ENCODE measurements at places on chromosomes 12 and 14. TPM values are rescaled to one million over a fixed set of nuclear protein-coding genes. Genes with fewer than 3 reads are reported as not detected.
A peak's percentile ranks its signal among the peaks of the same experiment; 100 is the strongest.

DNA sequence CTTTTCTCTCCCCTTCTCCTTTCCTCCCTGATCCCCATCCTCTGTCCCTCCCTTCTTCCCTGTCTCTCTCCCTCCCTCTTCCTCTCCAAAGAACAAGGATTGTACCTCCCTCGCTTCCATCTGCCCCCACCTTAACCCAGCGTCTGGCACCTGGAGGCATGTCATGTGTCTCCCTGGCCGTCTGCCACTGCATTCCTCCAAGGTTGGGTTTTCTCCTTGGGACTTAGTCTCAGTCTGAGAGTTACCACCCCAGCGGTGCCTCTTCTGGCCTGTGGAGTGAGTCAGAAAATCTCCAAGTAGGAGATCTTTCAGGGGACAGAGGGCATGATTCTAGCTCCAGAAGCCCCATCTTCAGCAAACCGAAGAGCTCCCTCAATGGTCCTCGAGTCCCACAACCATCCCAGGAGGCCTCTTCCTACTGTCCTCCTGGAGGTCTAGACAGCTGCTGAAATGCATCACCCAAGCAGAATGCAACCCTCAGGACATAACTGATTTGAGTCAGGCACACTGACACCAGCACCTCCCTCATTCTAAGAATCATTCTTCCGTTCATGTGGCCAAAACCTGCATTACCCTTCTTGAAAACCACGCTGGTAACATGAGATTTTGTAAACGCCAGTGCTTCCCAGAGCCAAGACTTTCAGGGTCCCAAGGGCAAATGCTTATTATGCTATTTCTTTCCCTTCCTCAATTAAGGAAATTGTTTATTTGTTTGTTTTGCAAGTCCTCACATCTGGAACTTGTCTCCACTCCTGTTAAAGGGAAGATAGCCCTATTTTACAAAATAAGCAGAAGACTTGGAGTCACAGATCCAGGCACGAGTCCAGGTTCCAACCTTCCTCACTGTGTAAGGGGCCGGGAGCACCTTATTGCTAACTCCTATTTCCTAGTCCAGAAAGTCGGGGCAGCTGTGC lies 463.2 kb downstream of the BCL11B start:
- ATAC-seq: no peak

DNA sequence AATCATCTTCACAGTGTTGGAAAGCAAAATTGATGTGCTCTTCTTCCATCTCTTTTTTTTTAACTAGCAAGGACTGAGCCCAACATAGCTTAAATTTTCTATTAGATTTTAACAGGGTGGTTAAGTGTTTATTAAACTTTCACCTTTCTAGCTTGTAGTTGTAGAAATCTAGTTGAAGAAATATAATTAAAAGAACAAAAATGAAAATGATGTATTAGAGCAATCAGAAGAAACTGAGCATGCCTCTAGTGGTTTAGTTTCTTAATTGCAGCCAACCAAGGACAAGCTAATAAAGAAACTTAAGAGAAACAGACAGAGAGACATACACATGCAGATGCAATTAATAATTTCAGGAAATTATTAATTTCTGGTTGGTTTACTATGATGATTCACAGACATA lies 673.0 kb upstream of the LMO3 start:
- ATAC-seq: no peak

- no peak for ATAC-seq
These were observed 43.5 kb downstream of the MIPOL1 start for GRCh38 chr14:37241198-37241597.

GRCh38 chr12:63440048-63440447 lies 228.2 kb downstream of the DPY19L2 start:
- ATAC-seq: no peak

GRCh38 chr12:124804011-124804621 lies 59.5 kb downstream of the SCARB1 start:
- peak; percentile 76 for ATAC-seq

DNA sequence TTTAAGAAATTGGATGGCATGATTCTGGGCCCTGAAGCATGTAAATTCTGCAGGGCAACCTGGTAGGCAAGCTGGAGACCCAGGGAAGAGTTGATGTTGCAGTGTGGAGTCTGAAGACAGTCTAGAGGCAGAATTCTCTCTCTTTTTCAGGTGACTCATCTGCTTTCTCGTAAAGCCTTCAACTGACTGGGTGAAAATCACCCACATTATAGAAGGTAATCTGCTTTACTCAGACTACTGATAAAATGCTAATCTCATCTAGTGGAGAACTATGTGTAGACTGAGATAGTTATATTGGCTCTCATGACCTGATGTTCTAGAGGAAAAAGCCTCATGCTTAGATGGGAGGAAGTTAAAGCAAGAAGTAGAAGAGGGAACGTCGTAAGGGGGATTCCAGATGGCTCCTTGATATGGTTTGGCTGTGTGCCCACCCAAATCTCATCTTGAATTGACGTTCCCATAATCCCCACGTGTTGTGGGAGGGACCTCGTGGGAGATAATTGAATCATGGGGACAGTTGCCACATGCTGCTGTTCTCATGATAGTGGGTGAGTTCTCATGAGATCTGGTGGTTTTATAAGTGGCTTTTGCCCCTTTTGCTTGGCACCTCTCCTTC lies 723.8 kb downstream of the BCL11B start:
- ATAC-seq: no peak

GRCh38 chr12:33596061-33596460 lies 156.4 kb upstream of the SYT10 start:
- ATAC-seq: no peak

The POLR3B gene
- 5.8 TPM for total RNA-seq

The LRRC10 gene
- total RNA-seq: not detected

The TEDC1 gene
- 7.9 TPM for total RNA-seq

The DYNC1H1 gene
- total RNA-seq: 659 TPM

The DIO3 gene
- 0.73 TPM for total RNA-seq

The GUCY2C gene
- not detected for total RNA-seq

The LDHB gene
- total RNA-seq: 457 TPM

Measured in gastroesophageal sphincter (tissue), 4 donors.